Stimulated activated CD4-positive, alpha-beta T cell treated with anti-CD3 and anti-CD28 coated beads, TNF-alpha, amount 100 ng/mL, for 1 hour (primary cell): ENCODE measurements at places on chromosomes 11 and 22.

- no peak for DNase-seq
These were observed 966.9 kb upstream of the CNTN5 start for GRCh38 chr11:98053851-98054250.

GRCh38 chr11:21628641-21629040 is 564.2 kb upstream of the ANO5 start:
- no peak for DNase-seq

DNA sequence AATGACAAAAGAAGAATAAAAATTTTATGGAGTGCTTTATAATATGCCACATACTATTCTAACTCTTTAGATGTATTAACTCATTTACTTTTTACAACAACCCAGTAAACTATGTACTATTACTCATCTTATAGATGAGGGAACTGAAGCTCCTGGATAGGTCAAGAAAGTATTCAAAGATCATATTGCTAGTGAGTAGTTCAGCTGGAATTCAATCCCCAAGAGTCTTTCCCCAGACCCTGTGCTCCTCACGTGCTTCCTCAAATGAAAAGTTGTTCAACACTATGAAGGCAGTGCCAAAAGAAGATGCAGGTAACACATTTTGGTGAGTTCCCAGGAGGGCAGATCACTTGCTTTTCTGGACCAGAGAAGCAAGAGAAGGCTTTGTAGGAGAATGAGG is 46.8 kb downstream of the BTG4 start:
- no peak for DNase-seq

DNA sequence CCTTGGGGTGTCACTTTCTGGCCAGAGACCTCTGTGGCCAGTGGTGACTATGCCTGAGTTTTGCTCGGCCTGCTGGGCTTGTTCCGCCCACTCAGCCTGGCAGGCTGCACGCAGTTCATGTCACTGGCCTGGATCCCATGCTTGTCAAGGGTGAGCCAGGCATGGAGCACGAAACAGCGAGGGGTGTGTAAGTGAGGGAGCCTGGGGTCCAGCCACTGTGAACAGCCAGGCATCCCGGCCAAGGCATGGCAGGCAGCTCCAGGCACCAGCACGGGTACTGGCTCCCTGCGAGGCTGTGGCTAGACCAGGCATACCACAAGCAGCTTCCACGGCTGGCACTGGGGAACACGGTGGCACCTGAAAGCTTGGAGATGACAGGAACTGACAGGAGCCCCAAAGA is 214.3 kb downstream of the LRRC4C start:
- DNase-seq = no peak

DNA sequence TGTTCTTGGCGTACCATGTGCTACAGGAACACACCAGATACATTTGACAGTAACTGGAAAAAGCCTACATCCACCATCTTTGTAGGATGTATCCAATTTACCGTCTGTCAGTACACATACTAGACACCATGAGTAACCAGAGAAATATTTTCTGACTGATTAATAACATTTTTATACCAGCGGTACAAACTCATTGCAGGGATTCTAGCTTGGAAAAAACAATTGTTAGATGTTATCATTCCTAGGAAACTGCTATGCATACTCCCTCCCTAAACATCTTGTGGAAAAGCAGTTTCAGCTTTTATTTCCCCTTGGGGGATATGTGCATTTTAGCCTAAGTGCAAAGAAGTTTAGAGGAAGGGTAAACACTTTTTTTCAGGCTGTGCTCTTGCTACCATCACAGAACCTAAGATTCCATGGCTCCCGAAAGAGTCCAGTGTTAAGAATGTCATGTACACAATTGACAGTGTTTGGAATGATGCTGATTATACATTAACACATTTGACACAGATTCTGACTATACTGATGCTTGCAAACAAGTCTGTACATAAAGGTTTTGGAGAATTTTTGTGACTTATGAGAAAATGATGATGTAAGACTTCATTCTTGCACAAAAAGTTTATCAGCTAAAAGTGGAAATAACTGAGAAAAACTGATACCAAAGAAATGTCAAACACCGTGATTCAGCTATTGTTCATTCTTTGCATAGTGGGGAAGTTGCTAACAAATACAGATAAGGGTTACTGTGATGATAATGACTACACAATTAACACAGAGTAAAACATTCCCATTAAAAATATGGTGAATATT is 23.7 kb downstream of the NCF4 start:
- no peak for DNase-seq

DNA sequence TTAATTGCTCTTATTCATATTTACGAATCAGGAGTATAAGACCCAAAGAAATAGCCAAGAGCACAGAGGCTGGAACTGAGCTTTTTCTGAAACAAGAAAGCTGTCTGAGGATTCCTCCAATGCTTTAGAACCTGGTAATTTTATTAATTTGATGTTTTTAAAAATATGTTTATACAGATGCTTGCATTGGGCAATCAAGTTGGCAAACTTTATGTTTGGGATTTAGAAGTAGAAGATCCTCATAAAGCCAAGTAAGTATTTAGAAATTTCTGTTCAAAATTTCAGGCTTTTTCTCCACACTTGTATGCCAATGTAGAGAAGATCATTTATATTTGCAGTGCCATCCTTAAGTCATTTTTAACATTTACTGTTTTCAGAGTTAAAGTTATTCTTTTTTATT is 24.3 kb upstream of the HIKESHI start:
- DNase-seq = no peak

GRCh38 chr11:27672836-27673464 is 27.3 kb downstream of the BDNF start:
- no peak for DNase-seq

GRCh38 chr11:2816941-2817421 is 68.6 kb downstream of the CDKN1C start:
- no peak for DNase-seq

DNA sequence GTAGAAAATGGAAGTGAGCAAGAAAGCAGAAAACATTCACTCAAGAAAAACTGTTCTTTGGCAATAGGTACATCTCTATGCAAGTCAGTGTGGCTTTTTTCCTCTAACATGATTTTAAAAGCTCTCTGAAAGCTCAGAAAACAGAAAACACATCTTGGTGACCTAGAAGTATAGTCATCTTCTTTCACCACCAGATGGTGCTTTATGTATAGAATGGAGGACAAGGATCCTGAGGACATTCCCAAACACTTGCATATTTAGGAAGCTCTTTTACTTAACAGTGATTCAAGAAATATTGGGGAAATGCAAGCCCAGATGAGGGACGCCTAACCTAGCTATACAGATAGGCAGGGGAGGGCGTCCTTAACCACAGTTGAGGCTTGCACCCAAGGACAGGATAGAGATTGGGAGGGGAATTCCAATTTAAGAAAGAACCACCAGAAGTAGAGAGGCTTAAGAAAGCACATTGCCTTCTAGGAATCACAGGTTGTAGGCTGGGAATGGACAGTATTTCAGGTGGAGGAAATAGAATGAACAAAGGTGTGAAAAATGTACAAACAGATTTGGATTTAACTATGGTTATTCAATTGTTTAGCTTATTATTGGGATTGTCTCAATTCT is 13.8 kb upstream of the CCDC81 start:
- DNase-seq = no peak

- no peak for DNase-seq
These were observed 30.9 kb downstream of the C22orf31 start for GRCh38 chr22:29030618-29031226.

- no peak for DNase-seq
These were observed 26.9 kb upstream of the GRAMD4 start for GRCh38 chr22:46593211-46593681.

DNA sequence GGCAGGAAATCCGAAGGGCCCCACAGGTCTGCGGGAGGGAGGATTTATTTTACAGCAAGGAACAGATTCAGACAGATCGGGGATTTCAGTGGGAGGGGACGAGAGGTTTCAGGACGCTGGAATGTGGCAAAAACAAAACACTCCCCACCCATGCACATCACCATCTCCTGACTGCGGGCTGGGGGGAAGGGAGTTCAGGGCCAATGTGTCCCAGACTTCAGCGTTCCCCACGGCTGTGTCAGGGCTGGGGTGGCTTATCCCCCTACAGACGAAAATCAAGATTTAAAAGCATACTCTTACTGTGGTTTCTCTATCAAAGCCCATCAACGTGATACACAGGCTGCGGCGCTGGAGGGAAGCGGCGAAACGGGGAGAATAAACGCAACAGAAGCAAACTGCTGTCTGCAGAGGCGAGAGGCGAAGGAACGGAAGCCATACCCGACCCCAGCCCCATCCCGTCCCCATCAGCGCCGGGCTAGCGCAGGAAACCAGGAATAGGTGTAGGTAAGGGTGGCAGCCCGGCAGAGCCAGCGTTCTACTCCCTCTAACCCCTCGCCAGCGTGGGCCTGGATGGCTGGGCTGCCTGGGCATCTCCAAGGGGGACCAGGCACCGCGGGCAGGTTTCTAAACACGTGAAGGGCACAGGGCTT is 2.7 kb downstream of the TENM4 start:
- no peak for DNase-seq

DNA sequence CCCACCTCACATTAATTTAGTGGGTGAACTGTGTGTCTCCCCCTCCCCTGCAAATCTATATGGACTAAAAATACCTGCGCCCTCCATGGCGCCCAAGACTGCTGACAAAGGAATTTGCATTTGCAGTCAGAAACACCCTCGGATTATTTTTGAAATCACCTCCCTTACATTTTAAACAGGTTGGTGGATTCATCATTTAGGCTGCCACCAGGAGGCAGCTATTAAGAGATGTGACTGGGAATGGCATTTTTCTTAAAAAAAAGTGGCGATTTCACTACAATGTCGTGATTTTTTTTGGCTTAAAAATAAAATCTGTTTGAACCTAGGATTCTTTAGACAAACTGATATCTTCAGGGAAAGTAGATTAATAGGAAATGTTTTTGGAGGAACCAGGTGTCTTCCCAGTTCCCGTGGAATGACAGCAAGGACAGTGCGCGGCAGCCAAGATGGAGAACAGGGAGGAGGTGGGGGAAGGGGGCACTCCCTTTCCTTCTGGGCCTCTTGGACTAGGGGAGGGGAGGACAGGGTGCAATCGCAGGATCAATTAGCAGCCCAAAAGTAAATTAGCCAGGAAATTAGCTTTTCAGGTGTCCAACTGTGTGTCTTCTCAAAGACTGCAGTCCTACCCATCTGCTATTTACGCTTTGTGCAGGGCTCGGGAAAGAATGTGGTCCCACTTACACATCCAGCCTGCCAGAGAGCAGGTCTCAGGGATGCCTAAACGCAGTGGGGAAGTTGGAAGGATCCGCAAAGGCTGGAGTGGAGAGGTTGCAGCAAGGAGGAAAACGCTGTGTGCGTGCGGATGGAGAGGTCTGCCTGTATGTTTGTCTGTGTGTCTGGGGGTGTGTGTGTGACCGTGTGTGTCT is 496.4 kb downstream of the NTM start:
- DNase-seq = no peak

DNA sequence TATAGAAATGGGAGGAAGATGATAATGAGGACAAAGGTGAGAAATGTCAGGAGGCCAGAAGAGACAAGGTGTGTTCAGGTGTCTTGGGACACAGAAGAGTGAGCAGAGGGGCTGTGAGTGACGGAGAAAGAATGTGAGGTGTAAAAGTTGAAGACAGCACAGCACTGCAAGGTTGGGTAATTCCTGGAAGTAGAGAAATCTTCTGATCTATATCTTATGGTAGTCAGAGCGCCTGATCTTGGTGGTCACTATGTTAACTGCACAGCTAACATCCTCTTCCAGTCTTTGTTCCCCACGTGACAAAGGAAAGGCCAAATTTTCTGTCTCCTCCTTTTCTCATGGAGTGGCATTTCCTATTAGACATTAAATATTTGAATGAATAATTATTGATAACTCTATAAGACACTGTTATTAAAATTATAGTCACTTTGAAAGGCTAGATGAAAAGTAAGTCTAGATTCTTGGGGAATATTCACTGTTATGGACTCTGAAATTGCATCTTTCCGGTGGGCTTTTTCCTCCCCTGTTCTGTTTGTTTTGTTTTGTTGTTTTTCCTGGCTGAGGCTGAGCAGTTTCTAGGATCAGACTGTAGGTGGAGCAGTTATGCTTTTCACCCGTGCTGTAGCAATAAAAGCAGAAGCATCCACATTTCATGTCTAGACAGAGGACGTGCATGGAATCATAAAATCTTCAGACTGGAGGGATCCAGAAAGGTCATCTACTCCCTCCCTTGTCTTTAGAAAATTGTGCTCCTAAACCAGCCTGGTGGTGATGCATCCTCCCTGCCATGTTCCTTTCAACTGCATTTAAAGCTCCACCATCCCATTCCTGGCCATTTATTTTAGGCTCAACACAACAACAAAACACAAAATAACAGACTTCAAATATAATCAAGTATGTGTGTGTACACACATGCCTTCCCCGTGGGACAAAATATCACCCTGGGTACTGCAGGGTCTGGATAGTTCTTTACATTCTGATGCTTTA is 26.6 kb downstream of the SC5D start:
- no peak for DNase-seq

DNA sequence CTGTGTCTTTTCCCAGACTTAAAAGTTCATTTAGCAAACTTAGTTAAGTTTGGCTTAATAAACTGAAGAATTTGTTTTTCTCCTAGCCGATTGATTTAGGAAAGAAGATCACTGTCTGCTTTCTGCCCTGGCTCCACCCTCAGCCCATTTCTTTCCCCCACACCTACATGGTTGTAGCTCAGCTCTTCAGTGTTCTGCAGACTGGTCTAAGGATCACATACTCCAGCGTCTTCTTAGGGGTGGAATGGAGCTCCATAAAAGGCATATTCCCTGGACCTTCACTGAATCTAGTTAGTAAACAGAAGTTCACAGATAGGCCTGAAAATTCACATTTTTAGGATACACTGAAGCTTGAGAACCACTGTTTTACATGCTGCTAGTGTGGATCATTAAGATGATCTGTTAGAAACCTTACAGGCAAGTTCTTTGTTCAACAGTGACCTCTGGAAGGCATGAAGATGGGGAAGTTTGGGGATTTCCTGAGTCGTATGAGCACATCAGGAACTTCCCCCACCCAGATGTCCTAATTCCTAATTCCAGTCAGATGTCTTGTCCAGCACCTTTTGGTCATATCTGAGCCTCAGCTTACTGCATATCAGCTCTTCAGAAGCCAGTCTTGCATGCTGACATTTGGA is 16.8 kb downstream of the PIWIL4 start:
- DNase-seq = no peak

- no peak for DNase-seq
These were observed 47.5 kb upstream of the SCUBE2 start for GRCh38 chr11:9138612-9139579.

- DNase-seq = peak; percentile 46
These were observed 19.2 kb upstream of the PLET1 start for GRCh38 chr11:112279901-112280267.
